ENCODE measurements at places on chromosomes 12 and 14.

DNA sequence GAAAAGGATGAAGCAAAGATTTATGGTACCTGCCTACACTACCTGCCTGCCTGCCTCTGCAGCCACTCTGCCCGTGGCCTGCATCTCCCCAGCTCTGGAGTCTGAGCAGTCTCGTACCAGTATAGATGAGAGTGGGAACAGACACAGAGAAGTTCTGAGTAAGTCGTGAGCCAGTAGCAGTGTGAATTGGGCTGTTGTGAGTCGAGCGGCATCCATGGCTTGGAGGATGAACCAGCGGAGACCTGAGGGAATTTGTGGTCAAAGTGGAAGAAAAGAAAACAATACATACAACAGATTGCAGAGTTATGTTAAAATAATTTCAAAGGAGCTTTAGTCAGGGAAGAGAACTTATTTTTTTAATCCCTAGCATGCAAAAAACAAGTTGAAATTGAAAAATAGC is 25.3 kb downstream of the C2CD5 start:
- DNase-seq, result no peak

DNA sequence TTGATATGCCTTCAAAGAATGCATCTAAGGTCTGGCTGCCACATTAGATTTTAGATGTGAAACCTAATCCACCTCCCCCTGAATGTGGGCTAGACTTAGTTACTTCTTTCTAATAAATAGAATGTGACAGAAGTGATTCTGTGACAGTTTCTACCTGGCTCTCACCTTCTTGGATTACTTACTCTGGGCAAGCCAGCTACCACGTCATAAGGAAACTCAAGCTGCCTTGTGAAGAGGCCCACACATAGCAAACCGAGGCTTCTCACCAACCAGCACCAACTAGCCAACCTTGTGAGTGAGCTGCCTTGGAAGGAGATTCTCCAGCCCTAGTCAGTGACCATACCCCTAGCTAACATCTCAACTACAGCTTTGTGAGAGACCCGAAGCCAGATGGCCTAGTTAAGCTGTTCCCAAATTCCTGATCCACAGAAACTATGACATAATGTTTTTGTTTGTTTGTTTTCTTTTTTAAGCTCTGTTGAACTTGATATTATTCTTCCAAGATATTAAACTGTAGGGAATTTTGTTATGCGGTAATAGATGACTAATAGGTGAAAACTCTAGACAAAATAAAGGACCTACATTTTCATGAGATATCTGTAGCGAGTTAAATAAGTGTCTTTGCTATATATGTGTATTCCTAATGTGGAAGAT is 6.2 kb downstream of the GPR19 start:
- no peak for DNase-seq

DNA sequence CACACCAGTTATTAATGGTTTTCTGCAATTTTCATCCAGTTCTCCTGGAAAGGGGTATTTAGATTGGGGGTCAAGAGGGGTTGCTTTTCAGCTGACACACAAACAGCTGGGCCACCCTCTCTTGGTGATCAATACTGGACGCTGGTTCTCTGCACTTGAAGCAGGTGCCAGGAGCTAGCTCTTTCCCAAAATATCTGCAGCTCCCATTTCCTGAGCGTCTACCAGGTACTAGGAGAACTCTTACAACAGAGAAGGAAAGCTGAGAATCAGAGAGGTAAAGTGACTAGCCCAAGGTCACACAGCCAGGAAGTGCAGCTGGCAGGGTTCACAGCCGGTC is 1.2 kb downstream of the TESC start:
- no peak for DNase-seq

DNA sequence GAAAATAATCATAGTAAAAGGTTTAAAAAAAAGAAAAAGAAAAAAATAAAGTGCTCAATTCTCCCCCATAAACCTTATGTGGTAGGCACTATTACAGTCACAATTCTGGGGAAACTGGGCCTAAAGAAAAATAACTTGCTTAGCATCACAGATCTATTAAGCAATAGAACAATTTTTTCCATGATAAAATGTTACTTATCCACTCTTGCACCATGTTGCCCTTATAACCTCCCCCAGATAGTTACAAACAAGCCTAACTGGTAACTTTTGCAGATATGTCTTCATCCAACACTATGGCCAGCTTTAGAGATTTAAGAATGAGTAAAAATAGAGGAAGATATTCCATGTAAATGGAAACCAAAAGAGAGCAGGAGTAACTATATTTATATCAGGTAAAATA is 164.8 kb downstream of the DUSP6 start:
- no peak for DNase-seq

DNA sequence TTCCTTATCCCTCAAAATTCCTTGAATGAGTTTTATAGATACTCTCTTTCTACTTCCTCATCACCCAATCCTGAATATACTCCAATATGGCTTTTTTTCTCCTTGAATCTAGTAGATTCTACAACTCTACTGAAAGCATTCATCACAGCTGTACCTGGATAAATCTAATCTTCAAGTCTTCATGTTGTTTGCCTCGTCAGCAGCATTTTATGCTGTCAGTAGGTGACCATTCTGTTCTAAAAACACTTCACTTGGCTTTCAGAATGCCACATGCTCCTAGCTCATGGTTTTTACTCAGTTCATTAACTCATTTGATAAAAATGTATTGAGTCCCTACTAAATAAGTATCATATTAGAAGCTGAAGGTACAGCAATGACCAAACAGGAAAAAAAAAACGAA is 113.3 kb downstream of the NOVA1 start:
- no peak for DNase-seq

- no peak for DNase-seq
These were observed 2.9 kb upstream of the BIN2 start for GRCh38 chr12:51326698-51327439.

- DNase-seq, result no peak
These were observed 95.6 kb upstream of the NRXN3 start for GRCh38 chr14:78074561-78074960.

- DNase-seq, result no peak
These were observed 4.5 kb upstream of the RNASE4 start for GRCh38 chr14:20679907-20680306.

GRCh38 chr12:114266536-114266935 is 139.4 kb downstream of the TBX5 start:
- DNase-seq, result no peak

DNA sequence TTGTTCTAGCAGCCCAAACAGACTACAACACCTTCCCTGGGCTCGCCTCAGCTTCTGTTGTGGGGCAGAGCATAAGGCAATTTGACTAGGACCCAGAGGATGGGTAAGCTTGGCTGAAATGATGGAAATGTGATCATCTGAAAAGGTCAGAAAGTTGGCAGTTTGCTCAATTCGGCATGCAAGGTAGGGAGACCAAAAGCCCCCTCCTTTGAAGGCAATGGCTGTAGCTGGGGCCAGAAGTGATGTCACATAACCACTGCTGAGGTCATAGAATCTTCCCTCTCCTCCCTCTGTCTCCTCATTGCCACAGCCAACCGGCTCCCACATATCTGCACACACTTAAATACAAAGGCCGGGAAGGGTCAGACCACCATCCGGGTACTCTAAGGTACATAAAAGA is at the start of gene TPPP2:
Gene TPPP2 (plus strand): TSS at position 301 of the 400 bp plus-strand sequence. CDS start 365 bp downstream, outside the sequence.
- DNase-seq, result no peak

DNA sequence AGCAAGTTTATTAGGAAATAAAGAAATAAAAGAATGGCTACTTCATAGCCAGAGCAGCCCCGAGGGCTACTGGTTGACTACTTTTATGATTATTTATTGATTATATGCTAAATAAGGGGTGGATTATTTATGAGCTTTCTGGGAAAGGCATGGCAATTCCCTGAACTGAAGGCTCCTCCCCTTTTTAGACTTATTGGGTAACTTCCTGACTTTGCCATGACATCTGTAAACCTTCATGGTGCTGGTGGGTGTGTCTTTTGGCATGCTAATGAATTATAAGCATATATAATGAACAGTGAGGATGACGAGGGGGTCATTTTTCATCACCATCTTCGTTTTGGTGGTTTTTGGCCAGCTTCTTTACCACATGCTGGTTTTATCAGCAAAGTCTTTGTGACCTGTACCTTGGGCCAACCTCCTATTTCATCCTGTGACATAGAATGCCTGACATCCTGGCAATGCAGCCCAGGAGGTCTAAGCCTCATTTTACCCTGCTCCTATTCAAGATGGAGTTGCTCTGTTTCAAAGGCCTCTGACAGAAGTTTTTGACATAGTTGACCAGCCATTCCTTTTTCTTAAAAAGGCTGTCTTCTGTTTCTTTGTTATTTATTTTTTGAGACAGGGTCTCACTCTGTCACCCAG is 11.1 kb upstream of the PTGES3 start:
- no peak for DNase-seq

DNA sequence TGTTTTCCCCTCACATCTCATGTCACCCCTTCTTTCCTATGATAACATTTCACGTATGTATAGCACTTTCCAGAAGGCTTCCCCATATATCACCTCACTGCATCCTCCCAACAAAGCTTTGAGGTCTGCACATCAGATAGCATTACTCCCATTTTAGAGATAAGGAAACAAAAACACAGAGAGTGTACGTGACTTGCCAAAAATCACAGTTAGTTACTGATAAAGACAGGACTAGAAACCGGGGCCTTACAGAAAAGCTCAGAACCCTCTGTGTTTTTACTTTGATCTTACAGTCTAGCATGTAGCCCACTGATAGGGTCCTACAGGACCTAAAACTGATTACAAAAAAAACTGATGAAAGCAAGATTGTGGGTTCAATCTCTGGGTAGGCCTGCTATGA is 202.9 kb upstream of the CDKN3 start:
- no peak for DNase-seq

GRCh38 chr12:130617219-130617618 is 98.9 kb downstream of the RIMBP2 start:
- no peak for DNase-seq

DNA sequence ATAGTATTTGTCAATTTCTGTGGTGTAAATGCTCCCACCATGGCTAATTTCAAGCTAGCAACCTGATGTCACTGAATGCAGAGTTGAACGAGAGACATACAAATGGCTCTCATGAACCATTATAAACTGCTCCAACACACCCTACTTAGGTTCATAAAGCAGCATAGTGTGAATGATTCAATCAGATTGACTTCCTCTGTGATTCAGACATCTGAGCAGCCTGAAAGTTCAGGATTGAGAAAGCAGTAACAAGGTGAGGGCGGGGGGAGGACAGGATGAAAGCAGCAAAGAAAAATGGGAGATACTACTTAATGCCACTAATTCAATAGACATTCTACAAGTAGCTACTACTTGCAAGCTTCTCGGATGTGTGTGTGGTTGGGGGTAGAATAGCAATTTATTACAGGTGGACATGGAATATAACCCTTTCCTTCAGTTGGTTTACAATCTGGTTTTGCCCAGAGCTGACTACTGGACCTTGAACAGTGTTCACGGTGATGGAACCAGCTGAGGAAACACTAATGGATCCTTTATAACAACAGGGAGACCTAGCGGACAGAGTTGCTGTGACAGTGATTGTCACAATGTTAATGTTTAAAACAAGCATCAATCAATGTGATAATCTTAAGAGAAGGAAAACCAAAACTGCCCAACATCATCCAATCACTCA is 52.5 kb upstream of the PELI2 start:
- DNase-seq, result no peak

DNA sequence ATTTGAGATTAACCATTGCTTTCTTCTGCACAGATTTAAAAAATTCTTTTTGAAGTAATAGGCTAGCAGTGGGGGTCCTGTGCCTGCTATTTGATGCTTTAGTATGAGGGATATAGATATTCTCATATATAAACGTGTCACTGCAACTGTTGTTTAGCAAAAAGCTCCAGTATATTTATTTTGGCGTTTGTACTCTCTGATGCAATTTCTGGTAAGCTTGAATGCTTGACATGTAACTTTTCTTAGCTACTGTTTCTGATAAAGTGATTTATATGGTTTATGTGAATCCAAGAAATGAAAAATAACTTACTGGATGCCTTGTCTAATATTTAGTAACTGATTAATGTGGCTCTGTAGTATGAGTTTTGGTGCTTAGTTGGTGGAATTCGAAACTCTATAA is 77.1 kb downstream of the TTLL5 start:
- DNase-seq, result no peak

GRCh38 chr14:104735830-104736642 is 12.0 kb downstream of the ADSS1 start:
- no peak for DNase-seq

- no peak for DNase-seq
These were observed 41.8 kb downstream of the CACNA1C start for GRCh38 chr12:2094597-2094996.

GRCh38 chr12:72570601-72571000 is 298.4 kb downstream of the TRHDE start:
- DNase-seq, result no peak

GRCh38 chr12:99259040-99259934 is 388.3 kb upstream of the GARIN6 start:
- DNase-seq, result no peak

DNA sequence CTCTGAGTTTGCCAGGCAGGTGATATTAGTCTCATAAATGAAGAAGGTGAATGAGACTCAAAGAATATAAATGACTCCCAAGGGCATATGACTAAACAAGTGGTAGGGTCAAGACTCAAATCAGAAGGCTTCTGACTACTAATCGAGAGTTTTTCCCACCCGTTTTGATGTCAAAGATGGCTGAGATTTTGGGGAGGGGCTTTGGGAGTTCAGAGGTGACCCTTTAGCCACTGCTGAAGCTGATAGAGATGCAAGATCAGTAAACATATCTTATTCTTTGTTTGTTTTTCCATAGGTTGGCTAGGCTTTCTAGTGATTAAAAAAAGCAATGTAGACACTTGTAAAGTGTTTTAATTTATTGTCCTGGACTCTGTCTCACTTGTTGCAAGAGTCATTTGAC is 239.6 kb upstream of the PLEKHG7 start:
- no peak for DNase-seq

- DNase-seq, result no peak
These were observed 12.2 kb upstream of the ITPR2 start for GRCh38 chr12:26845057-26845666.

GRCh38 chr12:89344862-89345202 is 7.5 kb downstream of the DUSP6 start:
- no peak for DNase-seq

GRCh38 chr14:65704850-65705249 is 292.3 kb downstream of the FUT8 start:
- no peak for DNase-seq

Data from activated naive CD8-positive, alpha-beta T cell treated with anti-CD3 and anti-CD28 coated beads, Interleukin-2, amount 50 U/mL, for 16 hours (primary cell).